ENCODE measurements at places on chromosomes 6 and 20.

GRCh38 chr6:52724042-52724405, 39.3 kb downstream of the GSTA2 start:
- no peak for DNase-seq

DNA sequence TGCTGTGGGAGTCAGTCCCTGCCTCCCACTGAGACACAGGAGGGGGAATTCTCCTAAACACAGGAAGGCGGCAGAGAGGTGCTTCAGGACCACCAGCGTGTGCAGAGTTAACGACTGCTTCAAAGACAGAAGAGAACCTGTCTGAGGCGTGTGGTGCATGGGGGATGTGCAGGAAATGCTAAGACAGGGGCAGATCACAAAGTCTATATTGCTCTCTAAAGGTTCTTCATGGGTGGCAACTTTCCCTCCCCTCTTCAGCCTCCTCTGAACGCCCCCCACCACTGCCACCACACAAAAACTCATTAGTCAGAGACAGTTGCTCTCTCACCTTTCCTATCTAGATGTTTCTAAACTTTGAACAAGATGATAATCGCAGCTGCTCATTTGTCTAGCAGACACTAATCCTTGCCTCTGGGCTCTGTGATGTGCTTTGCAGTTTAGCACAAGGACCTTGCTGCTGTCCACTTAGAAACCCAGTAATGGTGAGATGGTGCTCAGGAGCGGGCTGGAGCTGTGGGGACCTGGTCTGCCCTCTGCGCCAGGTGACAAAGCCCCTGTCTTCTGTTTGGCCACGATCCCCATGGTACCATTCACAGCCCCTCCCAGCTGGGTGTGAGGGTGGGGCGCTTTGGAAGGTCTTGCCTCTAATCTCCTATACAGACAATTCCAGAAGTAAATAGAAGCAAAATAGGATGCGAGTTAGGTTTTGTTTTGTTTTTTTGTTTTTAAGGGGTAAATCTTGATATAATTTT, 219.6 kb downstream of the NRN1 start:
- DNase-seq = no peak

DNA sequence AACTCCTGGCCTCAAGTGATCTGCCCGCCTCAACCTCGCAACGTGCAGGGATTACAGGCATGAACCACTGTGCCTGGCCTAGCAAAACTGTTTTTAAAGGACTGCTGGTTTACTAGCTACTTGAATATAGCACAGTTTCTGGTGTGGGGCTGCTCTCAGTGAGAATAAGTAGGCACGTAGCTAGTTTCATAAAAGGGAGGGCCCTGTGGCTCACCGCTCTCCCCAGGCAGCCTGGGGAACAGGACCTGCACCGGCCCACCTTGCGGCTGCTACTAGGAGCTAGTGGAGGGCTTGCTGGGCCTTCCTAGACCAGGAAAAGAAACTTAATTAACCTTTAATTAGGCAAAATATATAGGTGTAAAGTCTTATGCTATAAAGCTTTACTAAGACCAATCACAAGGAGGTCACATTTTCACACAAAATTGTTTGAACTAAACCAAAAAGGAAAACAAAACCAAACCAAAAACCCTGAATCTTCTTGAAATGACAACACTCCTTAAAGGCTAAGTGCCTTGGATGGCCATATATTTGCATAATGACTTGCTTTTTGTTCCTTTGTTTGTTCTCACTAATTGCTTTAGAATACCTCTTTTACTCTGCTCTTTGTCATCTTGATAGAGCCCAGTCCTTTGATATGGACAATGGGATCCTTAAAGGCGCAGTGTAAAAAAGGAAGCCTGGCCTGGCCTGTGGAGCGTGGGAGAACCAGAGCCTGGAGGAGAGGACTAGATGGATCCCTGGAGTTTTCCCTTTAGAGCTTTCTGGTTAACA, 69.5 kb upstream of the SAMD5 start:
- DNase-seq = no peak

GRCh38 chr6:88380083-88380482, 213.9 kb upstream of the CNR1 start:
- no peak for DNase-seq

GRCh38 chr6:19160081-19160730, 677.0 kb upstream of the ID4 start:
- DNase-seq = no peak

GRCh38 chr6:71886184-71887005, at the start of gene RIMS1:
Gene RIMS1 (plus strand): TSS chr6:71886550. CDS start chr6:71887024, 474 bp downstream.
- peak; percentile 20 for DNase-seq

DNA sequence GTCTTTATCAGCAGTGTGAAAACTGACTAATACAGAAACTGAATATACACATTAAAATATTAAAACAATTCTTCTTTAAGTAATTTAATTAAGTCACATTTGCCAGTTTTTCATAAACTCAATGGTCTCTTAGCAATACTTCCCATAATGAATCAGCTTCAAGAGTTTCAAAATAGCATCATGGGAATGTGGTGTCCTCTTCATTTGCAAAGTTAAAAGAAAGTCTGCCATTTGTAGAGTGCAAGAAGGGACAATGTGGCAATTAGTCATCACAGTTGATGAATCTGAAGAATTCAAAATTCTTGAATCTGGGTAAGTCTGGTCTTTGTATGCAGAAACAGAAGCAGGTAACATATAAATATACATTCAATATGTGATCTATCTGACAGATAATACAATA, 38.7 kb downstream of the SYNE1 start:
- no peak for DNase-seq

GRCh38 chr20:11218173-11218680, 544.4 kb upstream of the JAG1 start:
- DNase-seq = no peak

DNA sequence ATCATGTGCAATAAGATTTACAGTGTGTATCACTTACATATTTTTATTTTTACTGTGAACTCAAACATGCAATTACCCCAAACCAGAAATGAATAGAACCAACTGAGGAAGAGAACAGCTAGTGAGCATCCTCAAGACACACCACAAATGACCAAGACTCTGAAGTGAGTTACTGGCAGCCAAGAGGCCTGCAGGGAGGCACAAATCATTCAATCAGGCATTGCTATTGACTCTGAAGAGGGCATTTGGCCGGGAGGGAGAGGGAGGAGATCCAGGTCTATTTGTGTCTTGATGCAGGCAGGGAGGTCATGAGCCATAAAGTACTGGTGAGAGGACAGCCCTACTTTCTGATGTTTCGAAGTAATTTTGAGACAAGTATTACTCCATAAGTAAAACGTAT, 257.7 kb downstream of the BCKDHB start:
- DNase-seq = no peak

DNA sequence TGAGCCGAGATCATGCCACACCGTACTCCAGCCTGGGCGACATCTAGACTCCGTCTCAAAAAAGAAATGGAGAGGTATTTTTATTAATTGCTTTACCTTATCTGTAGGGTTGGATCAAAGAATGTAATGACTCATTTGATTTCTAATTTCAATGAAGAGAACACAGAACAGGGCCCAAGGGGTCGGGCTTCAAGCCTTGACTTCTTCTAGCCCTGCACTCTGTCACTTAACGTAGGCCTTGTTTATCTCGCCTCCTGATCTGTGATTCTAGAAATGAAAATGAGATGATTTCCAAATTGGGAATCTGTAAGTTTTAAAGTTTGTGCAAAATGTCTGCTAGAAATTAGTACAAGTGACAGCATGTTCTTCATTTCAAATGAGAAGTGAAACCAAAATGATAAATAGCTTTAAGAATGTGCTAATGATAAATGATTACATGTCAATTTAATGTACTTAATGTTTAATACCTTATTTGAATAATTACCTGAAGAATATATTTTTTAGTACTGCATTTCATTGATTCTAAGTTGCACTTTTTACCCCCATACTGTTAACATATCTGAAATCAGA, 180.5 kb downstream of the SLC16A10 start:
- no peak for DNase-seq

DNA sequence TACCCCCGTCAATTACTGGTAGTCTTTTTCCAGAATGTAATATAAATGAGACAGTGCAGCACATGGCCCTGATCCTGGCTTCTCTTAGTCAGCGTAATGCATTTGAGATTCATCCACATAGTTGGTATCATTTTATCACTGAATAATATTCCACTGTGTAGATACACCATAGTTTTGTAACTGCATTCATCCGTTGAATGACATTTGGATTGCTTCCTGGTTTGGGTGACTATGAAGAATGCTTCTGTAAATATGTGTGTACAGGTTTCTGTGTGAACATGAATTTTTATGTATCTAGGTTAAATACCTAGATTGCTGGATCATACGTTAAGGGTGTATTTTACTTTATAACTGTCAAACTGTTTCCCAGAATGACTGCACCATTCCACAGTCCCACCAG, 62.6 kb upstream of the STMND1 start:
- DNase-seq = no peak

- DNase-seq = peak; percentile 13
Observed at GRCh38 chr6:2081155-2082138, 164.0 kb downstream of the GMDS start.

- DNase-seq = no peak
Observed at GRCh38 chr6:2684103-2684749, 66.5 kb downstream of the MYLK4 start.

- no peak for DNase-seq
Observed at GRCh38 chr6:143647191-143647590, 30.6 kb upstream of the PHACTR2 start.

GRCh38 chr6:139308286-139308916, 16.6 kb upstream of the TXLNB start:
- DNase-seq = no peak

- DNase-seq = peak; percentile 54
Observed at GRCh38 chr20:47727170-47727880, 58.0 kb downstream of the SULF2 start.

GRCh38 chr6:28988536-28989311, 16.4 kb downstream of the ZNF311 start:
- DNase-seq = no peak

DNA sequence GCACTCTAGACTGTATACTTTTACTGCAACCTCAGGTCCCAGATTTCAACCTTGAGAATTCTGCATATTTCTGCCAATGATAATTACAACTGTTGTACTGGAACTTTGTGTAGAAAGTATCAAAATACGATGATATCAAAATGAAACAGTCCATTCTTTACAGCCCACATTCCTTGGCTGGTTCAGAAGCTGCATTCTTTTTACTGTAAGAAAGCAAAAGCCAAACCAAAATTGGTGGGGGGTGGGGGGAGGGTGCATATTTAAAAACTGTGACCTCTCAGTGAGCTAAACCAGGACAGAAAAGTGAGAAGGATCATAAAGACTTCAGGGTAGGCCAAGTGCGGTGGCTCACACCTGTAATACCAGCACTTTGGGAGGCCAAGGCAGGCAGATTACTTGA, 41.8 kb upstream of the UBR2 start:
- no peak for DNase-seq

GRCh38 chr6:32462609-32463008, 22.9 kb downstream of the HLA-DRA start:
- no peak for DNase-seq
